Left forelimb (tissue), 1 donor: ENCODE measurements at places on chromosomes 12 and 14.

- no peak for DNase-seq
Observed at GRCh38 chr14:93148979-93149378, 33.3 kb upstream of the ITPK1 start.

DNA sequence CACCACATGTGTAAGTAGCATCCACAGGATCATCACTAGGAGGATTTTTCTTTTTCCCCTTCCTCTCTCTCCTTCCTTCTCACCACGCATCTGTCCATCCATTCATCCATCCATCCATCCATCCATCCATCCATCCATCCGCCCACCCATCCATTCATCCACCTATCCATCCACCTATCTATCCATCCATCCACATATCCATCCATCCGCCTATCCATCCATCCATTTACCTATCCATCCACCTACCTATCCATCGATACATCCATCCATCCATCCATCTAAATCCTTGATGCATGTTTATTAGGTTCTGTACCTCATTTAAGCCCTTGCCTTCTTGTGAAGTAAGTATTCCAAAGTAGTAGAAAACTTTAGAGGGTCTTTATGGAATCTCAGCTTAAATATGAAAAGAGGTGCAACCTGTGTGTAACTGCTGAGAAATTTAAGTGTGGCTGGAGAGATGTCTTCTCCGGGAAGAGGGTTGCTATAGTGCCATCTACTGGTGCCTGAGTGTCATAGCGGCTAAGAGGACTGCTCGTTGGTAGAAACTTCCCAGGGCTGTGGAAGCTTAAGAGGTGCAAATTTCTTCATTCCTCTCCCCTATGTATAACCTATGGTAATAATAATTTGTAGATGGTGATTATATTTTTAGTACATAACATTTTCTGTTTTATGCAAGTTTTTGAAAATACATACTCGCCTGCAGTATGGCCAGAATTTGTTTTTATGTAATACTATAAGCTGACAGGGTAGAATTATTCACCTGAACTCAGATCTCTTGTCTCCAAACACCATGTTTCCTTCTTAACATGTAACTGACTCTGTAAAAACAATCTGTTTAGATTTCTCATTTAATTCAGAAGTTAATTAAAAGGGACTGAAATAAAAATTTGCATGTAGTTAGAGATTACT, 46.0 kb downstream of the MYO1H start:
- no peak for DNase-seq

DNA sequence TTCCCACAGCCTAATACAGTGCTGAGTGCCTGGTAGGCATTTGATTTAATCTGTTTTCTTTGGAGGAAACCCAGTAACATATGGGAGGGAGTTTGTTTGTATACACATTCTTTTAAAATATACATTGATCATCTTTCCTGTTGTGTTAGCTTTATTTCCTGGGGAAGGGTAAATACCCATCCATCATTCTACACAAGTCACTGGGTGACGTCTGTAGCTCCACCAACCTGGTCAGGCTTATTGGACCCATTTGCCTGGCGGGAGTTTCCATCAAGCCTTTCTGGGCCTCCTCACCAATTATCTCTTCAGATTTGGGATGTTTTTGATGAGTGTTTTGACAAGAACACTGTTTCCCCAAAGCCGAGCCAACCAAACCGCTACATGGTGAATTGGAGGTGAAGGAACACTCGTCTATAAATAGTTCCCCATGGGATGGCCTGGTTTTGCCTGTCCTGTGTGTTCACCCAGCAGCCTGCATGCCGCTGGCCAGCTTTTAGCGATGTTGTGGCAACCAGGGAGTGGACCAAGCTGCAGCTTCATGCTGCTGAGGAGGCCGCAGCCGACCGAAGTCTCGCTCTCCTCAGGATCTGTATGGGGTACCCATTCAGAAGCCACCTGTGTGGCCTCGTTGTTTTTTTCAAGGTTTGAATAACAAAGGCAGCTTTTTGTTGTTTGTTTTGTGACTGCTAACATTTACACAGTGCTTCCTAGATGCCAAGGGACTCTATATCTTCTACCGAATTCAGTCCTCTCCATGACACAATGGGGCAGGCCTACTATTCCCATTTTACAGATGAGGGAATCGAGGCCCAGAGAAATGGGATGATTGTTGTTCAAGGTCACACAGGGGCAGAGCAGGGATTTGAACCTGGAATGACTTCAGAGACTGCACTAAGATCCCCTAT, 22.6 kb downstream of the PLXNC1 start:
- DNase-seq: no peak

GRCh38 chr14:85415015-85415712, 114.8 kb upstream of the FLRT2 start:
- no peak for DNase-seq

DNA sequence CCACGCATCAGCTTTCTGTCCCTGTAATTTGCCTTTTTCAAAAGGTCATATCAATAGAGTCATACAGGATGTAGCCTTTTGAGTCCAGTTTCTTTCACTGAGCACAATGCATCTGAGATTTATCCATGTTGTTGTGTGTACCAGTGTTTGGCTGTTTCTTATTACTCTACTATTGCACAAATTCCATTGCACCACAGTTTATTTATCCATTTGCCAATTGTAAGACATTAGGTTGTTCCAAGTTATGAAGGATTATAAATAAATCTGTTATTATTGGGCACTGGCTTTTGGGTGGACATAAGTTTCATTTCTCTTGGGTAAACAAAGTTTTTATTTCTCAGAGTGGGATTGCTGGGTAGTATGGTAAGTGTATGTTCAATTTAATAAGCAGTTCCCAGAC, 68.3 kb upstream of the TBPL2 start:
- no peak for DNase-seq

- no peak for DNase-seq
Observed at GRCh38 chr14:40574780-40575179, 1031.9 kb upstream of the LRFN5 start.

GRCh38 chr12:102426599-102427542, 53.5 kb downstream of the IGF1 start:
- no peak for DNase-seq

- no peak for DNase-seq
Observed at GRCh38 chr12:51326698-51327439, 2.9 kb upstream of the BIN2 start.

GRCh38 chr14:34098045-34098984, 147.4 kb upstream of the EGLN3 start:
- no peak for DNase-seq

DNA sequence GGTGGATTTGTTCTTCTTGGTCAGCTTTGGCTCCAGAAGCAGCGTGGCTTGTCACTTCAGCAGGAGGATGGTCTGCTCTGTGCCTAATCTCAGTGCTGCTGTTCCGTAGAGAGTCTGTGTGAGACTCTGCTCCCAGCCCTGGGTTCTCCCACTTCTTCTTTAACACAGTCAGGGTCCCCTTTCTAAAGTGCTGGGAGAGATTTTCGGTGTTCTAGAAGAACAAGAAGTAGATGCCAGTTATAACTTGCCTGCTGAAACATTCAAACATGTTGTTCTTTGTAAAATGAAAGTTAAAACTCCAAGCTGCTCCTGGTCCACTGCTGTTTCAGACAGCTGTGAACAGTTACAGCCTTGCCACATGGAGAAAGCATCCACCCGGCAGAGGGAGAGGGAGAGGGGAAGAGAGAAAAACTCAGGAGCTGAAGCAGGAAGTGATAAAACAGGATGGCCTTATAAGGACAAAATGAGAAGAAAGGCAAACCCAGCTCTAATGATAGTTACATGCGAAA, 55.2 kb upstream of the CERS5 start:
- peak; percentile 77 for DNase-seq

DNA sequence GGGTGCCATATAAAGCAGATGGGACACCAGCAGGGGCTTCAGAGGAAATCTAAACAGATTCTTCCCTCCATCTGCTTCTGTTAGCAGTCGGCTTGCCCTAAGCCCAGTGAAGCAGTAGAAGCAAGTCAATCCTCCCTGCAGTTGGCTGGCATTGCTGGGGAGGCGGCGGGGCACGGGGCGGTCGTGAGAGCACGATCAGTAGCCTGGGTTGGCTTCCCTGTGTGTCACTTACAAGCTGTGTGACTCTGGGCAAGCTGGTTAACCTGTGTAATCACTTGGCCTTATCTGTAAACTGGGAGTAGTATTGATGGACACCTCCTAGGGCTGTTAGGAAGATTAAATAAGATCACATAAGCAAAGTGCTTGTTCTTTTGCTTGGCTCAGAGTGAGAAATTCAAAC, 19.4 kb downstream of the MYRFL start:
- DNase-seq: no peak

DNA sequence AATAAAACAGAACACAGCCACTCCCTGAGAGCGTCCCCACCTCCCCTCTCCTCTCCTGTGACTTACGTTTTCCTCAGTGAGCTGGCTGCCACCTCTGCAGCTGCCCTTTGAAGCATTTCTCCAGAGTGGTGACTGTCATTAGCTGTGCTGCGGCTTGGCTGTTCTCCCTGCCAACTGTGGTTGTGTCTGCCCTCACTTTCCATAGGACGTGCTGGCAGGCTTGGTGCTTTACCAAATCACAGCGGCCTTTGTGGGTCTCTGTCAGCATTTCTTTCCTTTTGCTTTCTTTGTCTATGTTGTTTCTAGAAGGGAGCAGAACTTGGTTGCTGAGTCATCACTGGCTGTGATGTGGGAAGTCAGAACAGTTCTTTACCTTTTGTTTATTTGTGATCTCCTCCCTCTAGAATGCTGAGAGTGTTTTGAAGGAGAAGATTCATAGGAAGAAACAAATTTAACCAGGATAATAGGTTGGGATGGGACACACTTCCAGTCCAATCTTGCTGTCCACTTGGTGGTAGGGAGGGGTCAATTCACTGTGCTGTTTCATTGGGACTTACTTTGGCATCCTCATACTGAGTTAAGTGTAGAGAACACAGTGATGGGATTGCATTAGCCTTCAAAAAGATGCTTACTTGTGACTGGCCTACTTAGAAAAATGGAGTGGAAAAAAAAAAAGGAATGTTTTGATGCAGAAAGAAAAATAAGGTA, 88.2 kb downstream of the TMX1 start:
- no peak for DNase-seq

DNA sequence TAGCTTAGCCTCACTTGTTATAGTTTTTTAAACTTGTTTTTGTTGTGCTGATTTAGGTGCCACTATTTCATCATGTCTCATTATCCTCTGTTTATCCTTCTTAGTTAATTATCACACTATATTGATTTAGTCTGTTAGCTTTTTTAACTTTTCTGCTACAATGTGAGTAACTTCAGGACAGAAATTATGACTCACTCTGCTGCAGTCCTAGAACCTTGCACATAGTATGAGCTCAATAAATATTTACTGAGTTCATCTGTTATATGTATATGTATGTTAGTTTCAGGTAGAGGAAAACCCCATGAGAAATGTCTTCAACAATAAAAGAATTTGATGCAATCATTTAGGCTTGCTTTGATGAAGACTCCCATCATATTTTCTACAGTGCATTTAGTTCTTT, 224.3 kb upstream of the NAV3 start:
- no peak for DNase-seq
